ENCODE measurements at places on chromosomes 12 and 14. TPM values are rescaled to one million over a fixed set of nuclear protein-coding genes. Genes with fewer than 3 reads are reported as not detected.

Gene SIRT4
- polyA plus RNA-seq: 5.6 TPM

Gene GLIPR1L2
- 5.8 TPM for polyA plus RNA-seq

Gene GAS2L3
- 25.5 TPM for polyA plus RNA-seq

Gene CLEC9A
- 0.30 TPM for polyA plus RNA-seq

Gene SMAGP
- polyA plus RNA-seq: 6.0 TPM

Gene RDH12
- 1.1 TPM for polyA plus RNA-seq

Gene KRT72
- 0.29 TPM for polyA plus RNA-seq

Gene NPAS3
- polyA plus RNA-seq: 77.3 TPM

Gene TAS2R9
- polyA plus RNA-seq: 0.24 TPM

Gene TMEM229B
- 56.0 TPM for polyA plus RNA-seq

Gene COQ6
- 34.7 TPM for polyA plus RNA-seq

Gene CD163L1
- 1.7 TPM for polyA plus RNA-seq

Gene BRMS1L
- polyA plus RNA-seq: 21.6 TPM

Gene CCDC38
- 0.75 TPM for polyA plus RNA-seq

Gene KLRB1
- not detected for polyA plus RNA-seq

Gene LBHD2
- 2.1 TPM for polyA plus RNA-seq

Gene TMEM63C
- polyA plus RNA-seq: 24.6 TPM

Gene GALNT16
- 42.6 TPM for polyA plus RNA-seq

Gene SLC17A8
- polyA plus RNA-seq: 9.3 TPM

Gene MYF5
- polyA plus RNA-seq: not detected

Gene ESRRB
- polyA plus RNA-seq: 5.6 TPM

Gene INHBC
- 0.15 TPM for polyA plus RNA-seq

Gene IKZF4
- polyA plus RNA-seq: 16.8 TPM

Gene RGS6
- 11.5 TPM for polyA plus RNA-seq

Gene CMTM5
- polyA plus RNA-seq: 71.8 TPM

Measured in spinal cord (tissue), 10 donors.